ENCODE measurements at places on chromosomes 6 and 20.
A peak's percentile ranks its signal among the peaks of the same experiment; 100 is the strongest.

GRCh38 chr20:63544241-63544957, 3.1 kb downstream of the SRMS start:
- DNase-seq, result no peak

- DNase-seq, result no peak
Measured at GRCh38 chr6:52077180-52077884, 10.1 kb downstream of the PKHD1 start.

- no peak for DNase-seq
Measured at GRCh38 chr6:33429750-33430052, 9.8 kb downstream of the SYNGAP1 start.

- no peak for DNase-seq
Measured at GRCh38 chr6:168368066-168368820, 48.7 kb upstream of the DACT2 start.

GRCh38 chr6:54719633-54720032, 126.9 kb upstream of the FAM83B start:
- DNase-seq, result peak; percentile 30

GRCh38 chr6:11804135-11804534, 25.5 kb upstream of the ADTRP start:
- DNase-seq, result no peak

DNA sequence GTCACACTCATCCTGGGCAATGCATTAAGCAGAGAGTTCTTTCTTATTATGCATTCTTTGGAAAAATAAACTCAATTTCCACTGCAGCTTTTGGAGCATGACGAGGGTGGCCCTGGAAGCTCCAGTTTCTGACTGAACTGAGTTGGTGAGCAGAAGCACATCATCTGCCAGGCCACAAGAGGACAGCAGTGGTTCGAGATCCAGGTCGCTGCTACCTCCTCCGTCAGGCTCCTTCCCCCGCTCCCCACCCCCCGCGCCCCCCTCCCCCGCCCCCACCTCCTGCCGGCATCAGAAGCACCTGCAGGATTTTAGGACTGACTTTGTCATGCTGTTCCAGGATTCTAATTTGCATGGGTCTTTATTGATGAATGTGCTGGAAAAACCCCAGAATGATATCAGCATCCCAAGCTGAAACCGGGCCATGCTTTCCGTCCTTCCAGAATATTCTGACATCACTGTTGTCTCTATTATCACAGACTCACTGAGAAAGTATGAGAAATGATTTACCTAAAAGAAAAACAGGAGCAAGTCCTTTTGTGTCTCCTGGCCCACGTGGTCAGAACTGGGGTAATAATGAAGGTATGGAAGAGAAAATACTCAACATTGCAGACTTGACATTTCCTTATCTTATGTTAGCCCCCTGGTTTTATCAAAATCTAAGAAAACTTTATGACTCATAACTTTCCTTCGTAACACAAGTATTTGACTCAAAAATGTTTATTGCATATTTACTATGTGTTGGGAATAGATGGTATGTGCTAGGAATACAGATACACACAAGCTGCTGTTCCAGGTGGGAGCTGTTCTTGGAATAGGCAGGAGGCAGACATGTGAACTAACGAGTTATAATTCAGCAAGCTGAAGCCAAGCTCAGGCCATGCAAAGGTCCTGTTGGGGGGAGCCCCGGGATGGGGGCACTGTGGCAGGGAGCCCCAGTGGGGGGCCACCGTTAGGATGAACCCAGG, 220.2 kb upstream of the EXOC2 start:
- DNase-seq, result no peak

DNA sequence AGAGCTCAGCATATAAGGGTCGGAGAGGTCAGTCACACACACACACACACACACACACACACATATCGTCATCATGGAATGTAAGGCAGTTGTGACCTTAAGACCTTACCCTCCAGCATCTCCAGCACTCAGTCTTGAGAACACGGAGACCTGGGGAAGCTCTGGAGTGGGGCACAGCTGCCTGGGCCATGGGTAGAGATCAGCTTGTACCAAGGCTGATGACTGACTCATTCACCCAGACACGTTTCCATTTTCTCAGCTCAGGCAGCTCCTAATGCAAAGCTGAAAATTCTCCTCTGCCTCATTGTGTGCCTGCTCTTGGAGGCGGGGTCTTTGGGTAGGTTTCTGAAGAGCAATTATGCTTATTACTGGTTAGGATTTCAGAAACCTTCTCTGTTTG, 38.3 kb upstream of the PDYN start:
- DNase-seq, result no peak

- no peak for DNase-seq
Measured at GRCh38 chr20:59740621-59741020, 136.3 kb downstream of the PHACTR3 start.

DNA sequence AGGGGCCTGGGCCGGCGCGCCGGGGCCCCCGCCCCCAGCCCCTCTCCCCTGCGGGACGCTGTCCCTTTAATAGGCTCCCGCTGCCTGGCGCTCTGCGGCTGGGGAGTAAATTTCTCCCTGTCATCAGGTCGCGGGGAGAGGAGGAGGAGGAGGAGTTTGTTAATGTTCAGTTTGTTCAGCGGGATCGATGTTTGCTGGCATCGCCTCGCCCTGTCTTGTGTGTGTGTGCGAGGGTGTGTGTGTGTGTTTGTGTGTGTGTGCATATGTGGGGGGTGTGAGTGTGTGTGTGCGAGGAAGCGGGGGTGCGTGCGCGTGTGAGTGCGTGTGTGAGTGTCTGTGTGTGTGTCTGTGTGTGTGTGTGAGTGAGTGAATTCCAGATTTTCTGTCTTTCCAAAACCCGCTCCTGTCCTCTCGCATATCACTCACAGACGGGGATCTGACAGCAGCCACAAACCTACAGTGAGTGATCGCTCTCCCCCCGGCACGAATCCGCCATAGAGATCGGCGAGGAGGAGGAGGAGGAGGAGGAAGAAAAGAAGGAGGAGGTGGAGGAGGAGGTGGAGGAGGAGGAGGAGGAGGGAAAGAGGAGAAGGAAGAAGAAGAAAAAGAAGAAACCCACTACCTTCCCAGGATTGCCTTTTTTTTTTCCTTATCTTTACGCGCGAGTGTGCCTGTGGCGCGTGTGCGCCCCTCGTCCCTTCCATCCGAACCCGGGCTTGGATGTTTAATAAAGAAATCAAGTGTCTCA, at the start of gene TSHZ2:
Gene TSHZ2, plus strand, starts transcription at position 169 of the 748 bp plus-strand sequence. CDS start 936 bp downstream, outside the sequence.
- DNase-seq, result peak; percentile 36

DNA sequence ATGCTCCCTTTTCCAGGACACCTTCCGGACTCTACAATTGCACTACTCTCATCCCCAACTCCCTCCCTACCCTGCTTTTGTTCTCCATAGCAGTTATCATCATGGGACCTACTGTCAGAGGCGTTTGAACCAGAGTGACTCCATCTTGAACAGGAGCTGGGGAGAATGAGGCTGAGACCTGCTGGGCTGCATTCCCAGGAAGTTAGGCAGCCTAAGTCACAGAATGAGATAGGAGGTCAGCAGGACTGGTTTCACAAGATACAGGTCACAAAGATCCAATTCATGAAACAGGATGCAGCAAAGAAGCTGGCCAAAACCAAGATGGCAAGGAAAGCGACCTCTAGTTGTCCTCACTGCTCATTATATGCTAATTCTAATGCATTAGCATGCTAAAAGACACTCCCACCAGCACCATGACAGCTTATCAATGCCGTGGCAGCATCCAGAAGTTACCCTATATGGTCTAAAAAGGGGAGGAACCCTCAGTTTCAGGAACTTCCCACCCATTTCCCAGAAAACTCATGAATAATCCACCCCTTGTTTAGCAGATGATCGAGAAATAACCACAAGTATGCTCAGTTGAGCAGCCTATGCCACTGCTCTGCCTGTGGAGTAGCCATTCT, 15.6 kb downstream of the SLC13A3 start:
- no peak for DNase-seq

- DNase-seq, result no peak
Measured at GRCh38 chr6:79584332-79584731, 46.8 kb upstream of the SH3BGRL2 start.

GRCh38 chr6:136011475-136011874, 160.0 kb downstream of the PDE7B start:
- no peak for DNase-seq

DNA sequence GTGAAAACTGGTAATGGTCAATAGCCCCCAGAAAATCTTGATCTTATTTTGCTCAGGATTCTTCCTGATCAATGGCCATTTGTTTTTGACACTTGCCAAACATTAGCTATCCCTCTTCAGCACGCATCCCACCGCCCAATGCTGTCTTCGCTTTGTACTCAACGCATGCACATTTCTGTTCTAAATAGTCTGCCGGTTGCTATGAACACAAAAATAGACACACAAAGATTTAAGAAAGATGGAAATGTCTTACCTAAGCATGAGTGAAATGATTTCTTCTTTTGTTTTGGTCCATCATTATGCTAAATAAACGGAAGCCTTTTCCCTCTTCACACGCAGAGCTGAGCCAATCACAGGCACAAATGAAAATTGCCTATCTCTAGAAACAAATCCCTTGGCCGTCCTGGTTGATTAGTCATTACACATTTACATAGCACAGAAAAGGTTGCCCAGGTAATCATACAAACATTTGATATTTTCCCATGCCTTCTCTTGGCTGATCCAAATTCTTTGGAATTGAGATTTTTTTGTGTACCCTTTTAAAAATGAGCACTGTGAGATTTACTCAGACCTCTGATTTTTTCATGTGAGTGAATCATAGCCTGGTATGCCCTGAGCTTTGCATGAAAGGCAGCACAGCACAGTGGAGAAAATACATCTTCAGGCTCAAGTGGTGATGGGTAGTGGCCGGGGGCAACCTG, 70.5 kb upstream of the FAM184A start:
- no peak for DNase-seq

DNA sequence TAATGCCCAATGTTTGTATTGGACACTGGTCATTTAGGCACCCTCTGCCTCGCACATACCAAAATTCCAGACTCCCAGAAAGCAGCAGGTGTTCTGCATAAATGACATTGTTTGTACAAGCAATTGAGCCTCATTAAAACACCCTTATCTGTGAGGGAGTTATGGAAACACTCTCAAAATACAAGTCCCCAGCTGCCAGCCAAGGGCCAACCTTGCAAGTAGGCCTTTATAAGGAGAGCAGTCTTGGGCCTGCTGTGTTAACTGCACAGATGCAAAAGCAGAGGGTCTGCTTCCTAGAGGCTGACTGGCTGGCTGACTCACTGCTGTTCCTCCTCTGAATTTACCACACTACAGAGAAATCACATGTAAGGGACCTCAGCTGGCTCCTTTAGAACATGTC, 150.4 kb upstream of the HMGN3 start:
- peak; percentile 94 for DNase-seq

- no peak for DNase-seq
Measured at GRCh38 chr6:127365874-127366273, 22.5 kb upstream of the ECHDC1 start.

- no peak for DNase-seq
Measured at GRCh38 chr20:17910828-17911294, 57.7 kb downstream of the SNX5 start.

DNA sequence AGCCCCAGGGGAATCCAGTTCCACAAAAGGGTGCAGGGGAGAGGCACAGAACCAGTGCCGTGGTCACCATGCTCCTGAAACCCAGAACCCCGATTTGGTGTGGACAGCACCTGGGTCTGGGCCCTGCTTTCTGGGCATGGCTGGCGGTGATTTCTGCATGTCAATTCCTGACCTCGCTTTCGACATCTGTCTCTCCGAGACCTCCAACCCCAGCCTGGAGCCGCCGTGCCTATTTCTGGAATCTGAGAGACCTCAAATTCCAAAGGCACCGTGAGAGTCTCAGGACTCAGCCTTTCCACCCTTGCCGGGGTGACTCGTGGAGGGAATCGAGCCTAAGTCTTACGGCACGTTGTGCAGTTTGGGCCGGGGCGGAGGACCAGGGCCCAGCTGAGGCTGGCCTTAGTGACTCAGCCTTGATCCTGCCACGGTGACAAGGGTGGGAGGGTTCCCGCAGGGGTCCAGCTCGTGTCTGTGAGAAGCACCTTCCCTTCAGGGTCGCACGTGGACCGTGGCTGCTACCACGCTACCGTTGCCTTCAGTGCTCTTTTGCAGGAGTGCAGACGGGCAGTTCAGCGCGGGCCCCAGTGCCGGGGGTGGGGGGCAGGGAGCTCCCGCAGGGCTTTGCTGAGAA, 133.7 kb downstream of the PXDC1 start:
- no peak for DNase-seq

DNA sequence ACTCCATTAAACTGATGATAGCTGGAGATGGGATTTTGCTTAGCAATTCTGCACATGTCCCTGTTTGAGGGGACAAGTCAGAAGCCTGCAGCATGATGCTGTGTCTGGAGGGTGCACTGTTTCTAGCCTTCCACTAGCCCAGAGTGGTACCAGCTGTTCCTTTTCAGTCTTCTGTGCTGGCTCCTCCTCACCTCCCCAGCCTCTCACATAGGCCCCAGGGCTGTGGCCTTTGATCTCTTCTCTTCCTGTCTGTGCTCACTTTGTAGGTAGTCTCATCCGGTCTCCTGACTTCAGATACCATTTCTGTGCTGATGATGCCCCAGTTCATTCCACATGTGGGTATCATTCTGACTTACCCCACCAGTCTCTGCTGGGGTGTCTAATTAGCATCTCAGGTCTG, 126.3 kb downstream of the HIVEP1 start:
- no peak for DNase-seq

DNA sequence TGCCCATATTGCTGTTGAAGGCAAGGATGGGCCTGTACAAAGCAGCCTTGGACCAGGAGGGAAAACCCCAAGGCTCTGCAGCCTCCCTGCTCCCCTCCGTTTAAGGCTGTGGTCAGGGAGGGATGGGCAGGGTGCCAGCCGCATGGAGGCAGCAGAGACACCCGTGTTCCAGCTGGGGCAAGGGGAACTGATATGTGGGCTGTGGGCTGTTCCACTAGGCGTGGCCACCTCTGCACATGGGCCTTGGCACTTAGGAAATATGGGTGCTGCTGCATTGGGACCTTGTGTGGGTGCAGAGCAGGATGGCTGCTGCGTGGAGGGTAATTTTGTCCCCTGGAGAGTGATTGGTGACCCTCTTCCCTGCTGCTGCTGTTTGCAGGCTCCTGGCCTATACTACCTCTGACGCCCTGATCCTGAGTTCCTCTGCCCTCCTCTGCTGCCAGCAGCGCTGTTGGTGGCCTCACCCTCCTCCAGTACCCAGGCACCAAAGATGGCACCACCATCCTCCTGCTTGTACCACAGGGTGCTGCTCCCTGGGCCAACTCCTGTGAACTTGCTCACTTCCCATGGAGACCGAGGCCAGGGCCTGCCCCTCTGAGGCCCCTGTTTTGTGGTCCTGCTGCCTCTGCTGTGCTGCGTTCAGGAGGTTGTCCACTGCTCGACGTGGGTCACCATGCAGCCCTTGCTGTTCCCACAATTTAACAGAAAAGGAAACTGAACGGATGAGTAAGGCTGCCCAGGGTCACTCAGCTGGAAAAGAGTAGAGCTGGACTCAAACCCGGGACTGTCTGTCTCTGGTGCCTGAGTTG, 35.3 kb downstream of the PANK2 start:
- DNase-seq, result no peak

GRCh38 chr20:59903621-59904020, 29.8 kb downstream of the SYCP2 start:
- no peak for DNase-seq

DNA sequence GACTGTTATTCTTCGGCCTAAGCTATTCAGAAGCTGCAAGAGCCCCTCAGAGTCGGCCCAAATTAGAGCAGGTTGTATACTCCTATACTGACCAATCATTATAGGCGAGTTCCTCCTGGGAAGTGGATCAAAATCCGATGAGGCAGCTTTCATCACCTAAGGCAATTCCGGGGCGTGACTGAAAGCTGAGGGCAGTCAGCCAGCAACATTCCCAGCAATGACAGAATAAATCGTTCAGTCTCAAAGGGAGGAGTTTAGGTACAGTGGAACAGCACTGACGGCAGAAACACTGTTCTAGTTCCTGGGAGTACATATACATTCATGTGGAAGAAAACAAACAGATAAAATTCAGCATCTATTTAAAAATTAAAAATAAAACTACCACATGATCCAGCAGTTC, 10.8 kb downstream of the HLA-DQB2 start:
- DNase-seq, result no peak
